Cardiac muscle cell (in vitro differentiated cells and primary cell): ENCODE measurements at places on chromosomes 2 and 18. TPM values are rescaled to one million over a fixed set of nuclear protein-coding genes. Genes with fewer than 3 reads are reported as not detected.

DNA sequence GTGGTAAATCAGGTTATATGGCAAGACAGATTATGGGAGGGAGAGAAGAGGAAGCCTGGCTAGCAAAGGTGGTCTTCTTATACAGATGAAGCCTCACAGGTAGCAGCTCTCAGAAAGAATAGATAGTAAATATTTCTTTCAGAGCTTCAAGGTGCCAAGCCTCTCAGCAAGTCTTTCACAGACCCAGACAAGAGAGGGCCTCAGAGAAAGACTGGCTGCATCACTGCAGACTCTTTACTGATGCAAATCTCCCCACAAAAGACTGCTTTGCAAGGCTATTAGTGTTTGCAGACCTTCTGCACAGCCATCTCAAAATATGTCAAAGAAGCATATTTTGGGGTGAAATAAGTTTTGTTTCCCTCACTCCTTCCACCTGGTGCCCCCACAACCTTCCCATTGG lies 372.4 kb upstream of the RND3 start:
- DNase-seq = no peak

DNA sequence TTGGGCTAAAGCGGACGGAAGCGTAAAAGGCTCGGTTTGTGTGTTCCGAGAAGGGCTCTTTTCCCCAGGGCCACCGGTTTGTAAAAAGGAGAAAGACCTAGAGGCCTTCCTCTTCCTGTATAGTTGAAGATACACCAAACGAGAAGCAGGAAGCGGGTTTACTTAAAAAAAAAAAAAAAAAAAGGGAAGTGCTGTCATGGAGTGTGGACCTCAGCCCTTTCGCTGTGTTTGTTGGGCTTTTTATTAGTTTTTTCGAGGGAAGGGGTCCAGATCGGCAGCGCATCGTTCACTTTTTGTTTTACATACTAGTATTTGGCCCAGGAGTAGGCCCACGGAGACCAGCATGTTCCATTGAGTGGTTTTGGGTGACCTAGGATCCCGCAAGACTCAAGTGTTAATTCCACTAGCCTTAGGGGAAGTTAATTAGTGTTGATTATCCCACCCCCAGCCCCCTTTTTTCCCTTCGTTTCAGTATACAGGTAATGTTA lies 676 bp downstream of the ACTR2 start:
- peak; percentile 49 for DNase-seq

DNA sequence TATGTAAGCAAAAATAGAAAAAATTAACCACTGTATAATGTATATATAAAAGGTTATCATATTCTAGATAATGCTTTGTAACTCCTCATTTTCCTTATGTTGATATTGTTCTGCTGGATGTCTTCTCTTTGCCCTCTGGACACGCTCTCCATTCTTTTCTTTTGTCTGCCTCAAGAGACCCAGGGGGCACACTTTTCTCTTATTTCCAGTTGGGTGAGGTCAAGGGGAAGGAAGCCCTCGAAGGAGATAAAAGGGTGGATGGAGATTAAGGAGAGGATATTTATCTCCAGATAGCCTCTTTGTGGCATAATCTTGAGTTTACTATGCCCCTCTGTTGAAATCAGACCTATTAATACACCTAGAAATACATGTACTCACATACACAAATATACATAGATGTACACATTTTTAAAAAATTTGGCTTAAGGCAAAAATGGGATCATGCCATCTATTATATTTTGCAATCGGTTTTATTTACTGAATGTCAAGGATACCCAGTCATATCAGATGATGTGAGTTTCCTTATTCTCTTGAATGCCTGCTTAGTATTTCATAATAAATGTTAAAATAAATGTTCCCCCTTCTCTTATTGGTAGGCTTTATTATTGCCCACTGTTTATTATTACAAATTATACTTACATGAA lies 65.3 kb downstream of the LCLAT1 start:
- DNase-seq = no peak

- DNase-seq = no peak
Observed at GRCh38 chr2:45224321-45224992, 215.2 kb upstream of the SIX2 start.

DNA sequence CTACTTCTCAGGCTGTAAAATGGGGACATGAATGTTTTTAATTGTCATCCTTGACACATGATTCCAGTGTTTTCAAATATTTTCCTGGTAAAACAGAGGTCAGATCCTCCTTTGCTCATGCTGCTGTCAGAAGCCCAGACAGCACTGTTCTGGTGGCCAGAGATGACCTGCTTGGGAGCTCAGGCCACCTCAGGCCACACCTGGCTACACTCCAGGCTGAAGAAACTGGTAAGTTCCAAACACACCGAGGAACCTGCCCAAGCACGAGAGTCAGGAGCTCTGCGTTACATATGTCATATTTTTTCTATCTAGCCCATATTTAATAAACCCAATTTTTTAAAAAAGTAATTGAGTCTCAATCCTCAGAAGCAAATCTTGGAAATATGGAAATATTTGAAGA lies 47.9 kb downstream of the FECH start:
- no peak for DNase-seq

DNA sequence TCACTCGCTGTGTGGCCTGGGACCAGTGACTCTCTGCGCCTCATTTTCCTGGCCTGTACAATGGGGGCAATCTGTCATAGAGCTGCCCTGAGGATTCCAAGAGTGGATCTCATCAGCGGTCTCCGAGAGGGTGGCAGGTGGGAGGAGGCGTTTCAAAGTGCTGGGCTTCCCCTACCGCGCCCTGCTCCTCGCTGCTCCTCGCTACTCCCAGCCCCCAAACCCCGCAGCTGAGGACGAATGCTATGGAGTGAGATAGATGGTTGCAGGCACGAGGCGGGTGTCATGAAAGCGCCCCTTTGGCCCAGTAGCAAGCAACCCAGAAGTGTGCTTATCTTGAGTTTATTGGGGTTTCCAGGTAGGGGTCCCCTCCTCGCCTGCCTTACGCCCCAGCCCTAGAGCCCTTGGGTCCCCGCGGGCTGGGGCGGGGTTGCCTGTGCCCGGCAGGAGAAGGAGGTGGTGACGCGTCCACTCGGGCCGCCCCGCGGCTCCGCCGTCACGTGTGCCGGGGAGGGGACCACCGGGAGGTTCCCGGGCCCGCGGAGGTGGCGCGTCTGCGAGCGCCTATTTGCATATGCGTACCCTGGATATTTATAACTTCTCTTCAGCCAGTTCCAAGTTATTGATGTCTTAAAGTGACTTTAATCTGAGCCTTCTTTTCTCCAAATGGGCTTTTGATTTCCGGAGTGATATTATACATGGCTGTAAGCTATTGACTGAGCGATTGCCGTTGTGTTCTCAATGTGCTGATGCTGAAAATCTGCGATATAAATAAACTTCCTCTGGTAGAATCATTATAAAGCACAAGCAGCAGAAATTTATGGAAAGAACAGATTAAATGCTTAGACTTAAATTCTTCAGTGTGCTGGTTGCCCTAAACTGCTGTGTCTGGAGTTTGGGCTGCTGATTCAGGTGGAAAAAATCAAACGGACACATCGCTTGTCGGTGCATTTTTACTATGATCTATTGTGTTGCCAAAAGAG lies 263.7 kb downstream of the ATAD2B start:
- peak; percentile 13 for DNase-seq

CDH20 gene
- total RNA-seq = not detected in 2 replicates

CFC1 gene
- 48.4 and 59.1 TPM in 2 replicates for total RNA-seq

EVX2 gene
- 0.06 and 0.11 TPM in 2 replicates for total RNA-seq
